Natural killer cell (primary cell): ENCODE measurements at places on chromosomes 13 and 19. TPM values are rescaled to one million over a fixed set of nuclear protein-coding genes. Genes with fewer than 3 reads are reported as not detected.

- H3K27me3 ChIP-seq = no peaks in the 10 kb centered on the region
- DNase-seq = peak; percentile 65
- H3K36me3 ChIP-seq = no peaks in the 10 kb centered on the region
- no peak overlapping the region for H3K4me3 ChIP-seq
- no peak overlapping the region for H3K27ac ChIP-seq
- peaks cover 7% of the 10 kb centered on the region for H3K4me1 ChIP-seq
These were observed 113.2 kb downstream of the TM9SF2 start for GRCh38 chr13:99614465-99614885.

- H3K27me3 ChIP-seq = no peaks in the 10 kb centered on the region
- no peak for DNase-seq
- H3K36me3 ChIP-seq = peaks cover 55% of the 10 kb centered on the region
- no peak overlapping the region for H3K4me3 ChIP-seq
These were observed 8.2 kb upstream of the UPK1A start for GRCh38 chr19:35657904-35658700.

- H3K27me3 ChIP-seq = no peaks in the 10 kb centered on the region
- H3K27ac ChIP-seq = no peak overlapping the region
- no peaks in the 10 kb centered on the region for H3K4me1 ChIP-seq
- no peak overlapping the region for H3K4me3 ChIP-seq
These were observed 36.2 kb downstream of the ATP12A start for GRCh38 chr13:24716446-24716845.

DNA sequence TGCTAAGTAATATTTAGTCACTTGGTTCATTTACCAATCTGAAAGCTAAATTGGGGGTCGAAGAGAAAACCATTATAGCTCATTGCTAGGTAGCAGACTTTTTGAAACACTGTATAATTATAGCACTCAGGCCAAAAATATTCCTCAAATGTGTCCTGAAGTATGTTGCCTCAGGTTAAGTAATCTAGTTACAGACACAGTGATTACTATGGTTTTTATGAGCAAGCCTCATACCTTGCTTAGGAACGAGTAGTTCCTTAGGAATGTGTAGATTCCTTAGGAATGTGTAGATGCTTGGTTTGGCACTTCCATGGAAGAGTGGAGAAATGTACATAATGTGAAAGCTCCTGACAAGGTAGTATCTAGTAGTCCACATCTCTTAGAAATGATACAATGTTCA is 387.5 kb downstream of the LMO7 start:
- no peak overlapping the region for H3K27ac ChIP-seq
- H3K36me3 ChIP-seq = no peaks in the 10 kb centered on the region
- DNase-seq = no peak

DNA sequence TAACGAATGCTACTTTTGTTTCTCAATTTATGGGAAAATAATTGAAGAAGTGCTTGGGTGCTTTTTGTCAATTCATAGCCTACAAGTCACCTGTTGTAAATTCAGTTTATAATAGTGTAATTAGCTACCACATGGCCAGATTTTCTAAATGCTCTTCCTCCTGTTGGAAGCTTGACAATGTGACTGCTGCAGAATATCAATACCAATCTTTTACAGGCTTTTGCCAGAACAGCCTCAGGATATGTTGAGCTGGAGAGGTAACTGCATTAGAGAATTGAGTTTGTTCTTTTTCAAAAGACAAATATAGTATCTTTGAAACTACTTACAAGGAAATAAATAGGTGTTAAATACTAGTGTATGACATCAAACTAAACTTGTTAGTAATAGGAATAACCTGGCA is 277.8 kb downstream of the POU4F1 start:
- no peaks in the 10 kb centered on the region for H3K4me1 ChIP-seq
- no peak overlapping the region for H3K4me3 ChIP-seq
- no peak overlapping the region for H3K27ac ChIP-seq
- no peak for DNase-seq
- H3K36me3 ChIP-seq = no peaks in the 10 kb centered on the region
- H3K27me3 ChIP-seq = no peaks in the 10 kb centered on the region

DNA sequence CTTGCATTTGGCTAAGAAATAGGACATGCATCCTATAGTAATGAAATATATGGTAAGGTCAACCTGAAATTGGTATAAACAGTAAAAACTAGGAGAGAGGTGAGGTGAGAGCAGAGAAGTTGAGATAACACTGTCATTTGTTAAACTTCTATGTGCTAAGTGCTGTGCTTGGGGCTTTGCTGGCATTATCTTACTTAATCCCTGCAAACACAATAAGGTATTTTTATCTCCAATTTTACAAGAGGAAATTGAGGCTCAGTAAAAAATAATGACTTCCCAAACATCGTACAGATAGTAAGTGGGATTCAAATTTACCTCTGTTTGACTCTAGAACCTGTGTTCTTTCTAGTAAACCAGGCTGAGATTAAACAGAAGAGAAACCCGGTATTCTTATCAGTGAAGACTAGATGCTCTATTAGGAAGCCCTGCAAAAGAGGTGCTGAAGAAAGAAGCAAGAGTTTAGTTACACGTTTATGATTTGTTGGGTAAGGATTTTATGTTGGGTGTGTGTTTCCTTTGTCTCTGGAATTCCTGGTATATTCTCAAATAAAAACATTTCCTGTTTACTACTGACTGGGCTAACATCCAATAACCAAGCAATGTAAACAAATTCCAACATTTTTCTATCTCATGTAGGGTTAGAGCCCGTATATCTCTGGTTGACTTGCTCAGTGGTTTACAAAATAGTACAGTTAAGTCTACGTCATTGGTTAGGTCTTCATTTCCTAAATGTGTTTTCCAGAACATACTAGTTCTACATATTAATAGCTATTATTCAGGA is 137.3 kb upstream of the FNDC3A start:
- H3K36me3 ChIP-seq = no peaks in the 10 kb centered on the region
- no peak overlapping the region for H3K4me3 ChIP-seq
- H3K27ac ChIP-seq = no peak overlapping the region
- DNase-seq = no peak
- no peaks in the 10 kb centered on the region for H3K4me1 ChIP-seq
- H3K27me3 ChIP-seq = no peaks in the 10 kb centered on the region

DNA sequence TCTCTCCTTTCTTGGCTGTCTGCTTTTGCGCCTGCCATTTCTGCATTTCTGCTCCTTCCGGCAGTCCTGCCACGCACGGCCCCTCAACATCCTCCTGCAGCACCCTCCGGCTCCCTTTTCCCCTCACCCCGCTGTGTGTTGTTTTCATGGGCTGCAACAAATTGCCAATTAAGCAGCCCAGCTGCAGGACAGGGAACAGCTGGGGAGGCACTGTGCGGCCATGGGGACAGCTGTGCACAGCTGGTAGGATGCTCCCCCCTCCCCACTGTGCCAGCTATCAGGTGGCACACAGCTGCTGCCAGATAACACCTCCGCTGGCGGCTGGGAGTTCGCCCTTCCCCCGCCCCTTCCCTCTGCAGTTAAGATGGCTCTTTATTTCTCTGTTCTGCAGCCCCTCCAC is 25.4 kb downstream of the LYL1 start:
- no peaks in the 10 kb centered on the region for H3K27me3 ChIP-seq
- no peaks in the 10 kb centered on the region for H3K36me3 ChIP-seq
- no peak for DNase-seq
- H3K4me1 ChIP-seq = no peaks in the 10 kb centered on the region
- H3K27ac ChIP-seq = no peak overlapping the region

DNA sequence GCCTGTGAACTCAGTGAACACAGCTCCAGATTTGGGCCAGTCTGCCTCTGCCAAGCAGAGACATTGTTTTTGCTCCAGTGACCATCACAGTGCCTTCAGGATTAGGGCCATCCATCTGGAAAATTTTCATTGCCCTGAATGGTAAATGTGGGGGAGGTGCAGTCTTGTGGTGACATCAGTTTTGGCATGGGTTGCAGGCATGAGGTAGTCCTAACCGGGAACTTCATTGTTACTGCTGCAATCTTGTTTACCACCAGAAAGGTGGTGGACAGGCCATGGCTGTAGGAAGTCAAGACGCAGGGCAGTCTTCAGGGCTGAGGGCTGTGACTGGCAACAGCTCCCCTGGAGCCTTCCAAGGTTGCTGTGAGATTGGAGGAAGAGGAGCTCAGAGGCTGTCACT is 55.2 kb downstream of the SPATA13 start:
- no peak overlapping the region for H3K4me3 ChIP-seq
- H3K27me3 ChIP-seq = no peaks in the 10 kb centered on the region
- no peaks in the 10 kb centered on the region for H3K36me3 ChIP-seq
- no peak overlapping the region for H3K27ac ChIP-seq
- DNase-seq = no peak

DNA sequence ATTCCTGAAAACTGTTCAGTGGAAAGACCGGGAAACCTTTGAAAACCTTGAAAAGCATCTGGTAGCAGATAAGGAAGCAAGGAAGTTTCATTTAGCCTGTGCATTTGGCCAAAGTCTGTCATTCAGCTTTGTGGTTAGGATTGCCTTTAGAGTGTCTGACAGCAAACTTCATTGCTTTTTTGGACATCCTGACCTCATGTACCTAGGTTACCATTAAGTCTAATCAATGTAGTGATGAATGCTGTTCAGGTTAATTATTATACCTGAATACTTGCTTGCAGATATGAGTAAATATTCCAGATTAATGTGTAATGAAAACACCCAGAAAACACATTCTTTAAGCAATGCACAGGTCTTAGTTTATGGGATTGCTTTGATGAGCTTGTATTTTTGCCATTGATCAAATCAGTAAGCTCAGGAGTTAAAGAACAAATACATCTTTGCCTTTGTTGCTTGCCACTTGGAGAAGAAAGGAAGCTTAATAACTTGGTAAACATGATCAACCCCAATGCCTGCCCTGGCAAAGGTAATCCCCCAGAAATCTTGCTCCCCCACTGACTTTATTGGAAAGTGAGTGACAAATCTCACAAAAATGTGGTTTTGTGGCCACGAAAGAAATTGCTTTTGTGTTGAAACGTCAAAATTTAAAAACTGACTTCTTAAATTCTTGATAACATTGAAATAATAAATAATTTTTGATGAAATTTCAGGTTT is 87.4 kb downstream of the SLC15A1 start:
- H3K27me3 ChIP-seq = no peaks in the 10 kb centered on the region
- no peak overlapping the region for H3K27ac ChIP-seq
- H3K4me1 ChIP-seq = no peaks in the 10 kb centered on the region
- no peaks in the 10 kb centered on the region for H3K36me3 ChIP-seq
- H3K4me3 ChIP-seq = no peak overlapping the region

DNA sequence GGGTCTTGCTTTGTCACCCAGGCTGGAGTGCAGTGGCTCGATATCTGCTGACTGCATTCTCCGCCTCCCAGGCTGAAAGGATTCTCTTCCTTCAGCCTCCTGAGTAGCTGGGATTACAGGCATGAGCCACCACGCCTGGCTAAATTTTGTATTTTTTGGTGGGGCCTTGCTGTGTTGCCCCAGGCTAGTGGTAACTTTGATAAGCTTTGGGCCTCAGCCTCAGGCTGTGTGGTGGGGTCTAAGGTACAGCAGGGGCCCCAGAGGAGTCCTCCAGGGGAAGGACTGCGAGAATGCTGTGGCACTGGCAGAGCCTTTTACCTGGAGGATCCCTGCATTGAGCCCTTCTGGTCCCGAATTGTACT is 7.2 kb downstream of the DOT1L start:
- peaks cover 64% of the 10 kb centered on the region for H3K4me1 ChIP-seq
- H3K27ac ChIP-seq = peak overlapping the region; percentile 39
- no peak overlapping the region for H3K4me3 ChIP-seq
- no peak for DNase-seq
- H3K36me3 ChIP-seq = peaks cover 3% of the 10 kb centered on the region

- H3K27ac ChIP-seq = peak overlapping the region; percentile 69
- peak overlapping the region; percentile 84 for H3K4me3 ChIP-seq
- H3K27me3 ChIP-seq = no peaks in the 10 kb centered on the region
- peaks cover 28% of the 10 kb centered on the region for H3K4me1 ChIP-seq
- no peak for DNase-seq
- peaks cover 9% of the 10 kb centered on the region for H3K36me3 ChIP-seq
These were observed 216 bp downstream of the SUGP2 start for GRCh38 chr19:19033176-19033425.

GRCh38 chr13:77728265-77729125 is 31.0 kb downstream of the SLAIN1 start:
- peaks cover 5% of the 10 kb centered on the region for H3K4me1 ChIP-seq
- DNase-seq = no peak
- no peak overlapping the region for H3K27ac ChIP-seq
- no peaks in the 10 kb centered on the region for H3K27me3 ChIP-seq
- peaks cover 4% of the 10 kb centered on the region for H3K36me3 ChIP-seq

GRCh38 chr13:40388617-40389016 is 277.8 kb downstream of the FOXO1 start:
- peaks cover 25% of the 10 kb centered on the region for H3K4me1 ChIP-seq
- DNase-seq = peak; percentile 93
- peak overlapping the region; percentile 99 for H3K27ac ChIP-seq
- no peaks in the 10 kb centered on the region for H3K27me3 ChIP-seq
- no peaks in the 10 kb centered on the region for H3K36me3 ChIP-seq

GRCh38 chr13:66703597-66703996 is 526.5 kb downstream of the PCDH9 start:
- no peaks in the 10 kb centered on the region for H3K36me3 ChIP-seq
- H3K4me1 ChIP-seq = no peaks in the 10 kb centered on the region
- H3K27me3 ChIP-seq = no peaks in the 10 kb centered on the region
- H3K27ac ChIP-seq = no peak overlapping the region
- DNase-seq = no peak

GRCh38 chr13:51360489-51360888 is 21.0 kb downstream of the SERPINE3 start:
- H3K36me3 ChIP-seq = peaks cover 29% of the 10 kb centered on the region
- no peak overlapping the region for H3K4me3 ChIP-seq
- no peaks in the 10 kb centered on the region for H3K4me1 ChIP-seq
- no peak overlapping the region for H3K27ac ChIP-seq

GRCh38 chr19:33350538-33351309 is 22.8 kb upstream of the CEBPG start:
- DNase-seq = no peak
- no peaks in the 10 kb centered on the region for H3K4me1 ChIP-seq
- H3K27ac ChIP-seq = no peak overlapping the region
- no peaks in the 10 kb centered on the region for H3K36me3 ChIP-seq
- H3K4me3 ChIP-seq = no peak overlapping the region

- DNase-seq = no peak
- no peaks in the 10 kb centered on the region for H3K4me1 ChIP-seq
- no peak overlapping the region for H3K27ac ChIP-seq
- peaks cover 15% of the 10 kb centered on the region for H3K27me3 ChIP-seq
- no peak overlapping the region for H3K4me3 ChIP-seq
These were observed 105.6 kb downstream of the MRPL57 start for GRCh38 chr13:21282065-21282464.

DNA sequence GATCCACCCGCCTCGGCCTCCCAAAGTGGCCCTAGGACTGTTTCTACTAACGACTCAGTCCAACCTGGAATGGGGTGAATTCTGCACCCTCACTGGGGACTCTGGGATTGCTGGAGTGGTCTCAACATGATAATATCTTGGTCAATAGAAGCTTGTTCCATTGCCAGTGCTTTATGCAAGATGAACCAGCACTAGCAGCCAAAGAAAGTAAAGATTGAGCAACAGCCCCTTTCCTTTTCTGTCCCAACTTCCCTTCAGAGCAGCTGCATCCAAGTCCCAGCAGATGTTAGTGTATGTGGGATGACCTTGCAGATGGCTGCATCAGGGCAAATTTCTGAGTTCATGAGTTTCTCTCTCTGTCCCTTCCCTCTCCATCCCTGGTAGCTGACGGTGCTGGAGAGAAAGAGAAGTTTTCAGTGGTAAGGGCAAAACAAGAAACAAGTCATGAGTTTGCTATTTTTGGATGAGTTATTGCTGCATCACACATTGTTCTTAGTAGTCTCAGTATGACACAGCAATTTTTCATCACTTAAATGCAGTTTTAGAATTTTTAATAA is 183.6 kb upstream of the EDNRB start:
- no peak for DNase-seq
- H3K36me3 ChIP-seq = no peaks in the 10 kb centered on the region
- H3K27me3 ChIP-seq = no peaks in the 10 kb centered on the region

CYP4F12 gene
- 0.43 TPM for total RNA-seq

NFIX gene
- total RNA-seq = 0.61 TPM

KLF2 gene
- 645 TPM for total RNA-seq

C19orf12 gene
- total RNA-seq = 52.6 TPM

SLC7A9 gene
- 0.80 TPM for total RNA-seq

ACP7 gene
- not detected for total RNA-seq
